PC-3 (cell line): ENCODE measurements at places on chromosomes 6 and 20.

DNA sequence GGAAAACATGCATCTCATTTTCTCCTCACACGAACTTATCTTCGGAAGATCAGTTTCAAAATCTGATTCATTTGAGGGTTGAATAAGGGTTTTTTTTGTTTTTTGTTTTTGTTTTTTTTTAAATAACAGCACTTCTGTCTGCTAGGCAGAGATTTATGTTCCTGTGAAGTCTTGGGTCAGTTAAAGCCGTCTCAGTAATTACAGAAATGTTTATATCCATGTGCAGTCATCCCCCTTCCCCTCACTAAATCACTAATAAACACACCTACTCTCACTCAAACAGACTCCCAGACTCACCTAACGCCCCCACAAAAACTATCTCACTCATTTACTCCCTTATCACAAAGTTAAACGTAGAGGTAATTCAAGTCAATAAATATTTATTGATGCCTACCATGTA is 214.2 kb upstream of the SUPT3H start:
- DNase-seq, result no peak

DNA sequence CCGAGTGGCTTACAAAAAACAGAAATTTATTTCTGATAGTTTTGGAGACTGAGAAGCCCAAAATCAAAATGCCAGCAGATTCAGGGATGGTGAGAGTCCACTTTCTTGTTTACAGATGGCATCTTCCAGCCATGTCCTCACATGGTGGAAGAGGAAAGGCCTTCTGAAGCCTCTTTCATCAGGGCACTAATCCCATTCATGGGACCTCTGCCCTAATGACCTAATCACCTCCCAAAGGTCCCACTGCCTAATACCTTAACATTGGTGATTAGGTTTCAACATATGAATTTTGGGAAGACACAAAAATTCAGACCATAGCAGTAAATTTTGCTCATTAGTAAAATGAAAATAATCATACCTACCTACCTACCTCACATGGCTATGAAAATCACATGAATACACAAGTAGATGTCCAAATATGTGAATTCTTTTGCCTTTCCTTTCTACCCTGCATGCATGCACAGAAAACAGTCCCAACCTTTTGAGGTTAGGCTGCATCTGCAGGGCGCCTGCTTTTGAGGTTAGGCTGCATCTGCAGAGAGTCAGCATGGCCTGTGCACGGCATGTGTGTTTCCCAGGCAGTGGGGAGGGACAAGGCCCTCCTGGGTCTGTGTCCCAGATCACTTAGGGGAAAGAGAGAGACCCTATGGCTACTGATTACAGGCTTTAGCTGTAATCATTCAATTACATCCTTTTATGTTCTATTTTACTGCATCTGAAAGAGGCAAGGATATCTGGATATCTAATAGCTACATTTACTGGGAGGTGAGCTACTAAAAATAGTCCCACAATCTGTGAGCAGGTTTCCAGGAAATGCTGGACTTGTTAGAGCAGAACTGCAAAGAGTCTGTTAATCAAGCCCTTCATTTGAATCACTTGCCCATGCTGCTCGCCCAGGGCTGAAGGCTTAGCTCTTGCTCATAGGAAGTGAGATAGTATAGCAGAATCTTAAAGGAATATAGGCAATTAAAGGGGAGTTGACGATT is 497.7 kb upstream of the MARCKS start:
- peak; percentile 68 for DNase-seq

- peak; percentile 51 for DNase-seq
Measured at GRCh38 chr6:75532521-75532920, 38.9 kb upstream of the FILIP1 start.

DNA sequence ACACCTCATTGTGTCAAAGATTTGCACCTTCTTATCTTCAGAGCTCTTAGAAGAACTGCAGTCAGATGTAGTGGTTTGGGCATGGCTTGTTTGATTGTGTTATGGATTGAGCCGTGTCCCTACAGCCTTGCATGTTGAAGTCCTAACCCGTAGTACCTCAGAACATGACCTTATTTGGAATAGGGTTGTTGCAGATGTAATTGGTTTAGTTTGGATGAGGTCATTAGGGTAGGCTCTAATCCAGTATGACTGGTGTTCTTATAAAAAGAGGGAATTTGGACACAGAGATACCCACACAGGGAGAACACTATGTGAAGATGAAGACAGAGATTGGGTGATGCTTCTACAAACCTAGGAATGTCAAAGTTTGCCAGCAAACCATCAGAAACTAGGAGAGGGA is 35.4 kb upstream of the PHACTR2 start:
- DNase-seq, result no peak

- DNase-seq, result no peak
Measured at GRCh38 chr20:34163307-34163706, 51.3 kb upstream of the EIF2S2 start.

- DNase-seq, result peak; percentile 76
Measured at GRCh38 chr6:164322533-164322932, 908.0 kb downstream of the QKI start.

DNA sequence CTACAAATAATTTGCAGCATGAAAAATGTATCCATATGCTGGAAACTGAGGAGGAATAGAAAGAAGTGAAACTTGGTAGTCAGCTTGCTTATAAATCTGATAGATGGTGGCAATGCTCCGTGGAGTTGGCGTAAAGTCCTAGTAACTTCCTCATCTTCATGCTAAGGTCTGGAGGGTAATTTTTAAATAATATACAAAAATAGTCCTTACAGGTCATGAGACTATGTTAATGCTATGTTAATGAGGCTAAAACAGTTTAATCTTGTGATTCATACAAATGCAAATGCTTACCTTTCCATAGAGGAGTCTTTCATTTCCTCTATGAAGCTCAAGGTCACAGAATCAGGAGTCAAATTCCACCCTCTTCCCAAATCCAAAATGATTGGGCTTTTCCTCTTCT is 9.4 kb upstream of the CRIP3 start:
- DNase-seq, result no peak

DNA sequence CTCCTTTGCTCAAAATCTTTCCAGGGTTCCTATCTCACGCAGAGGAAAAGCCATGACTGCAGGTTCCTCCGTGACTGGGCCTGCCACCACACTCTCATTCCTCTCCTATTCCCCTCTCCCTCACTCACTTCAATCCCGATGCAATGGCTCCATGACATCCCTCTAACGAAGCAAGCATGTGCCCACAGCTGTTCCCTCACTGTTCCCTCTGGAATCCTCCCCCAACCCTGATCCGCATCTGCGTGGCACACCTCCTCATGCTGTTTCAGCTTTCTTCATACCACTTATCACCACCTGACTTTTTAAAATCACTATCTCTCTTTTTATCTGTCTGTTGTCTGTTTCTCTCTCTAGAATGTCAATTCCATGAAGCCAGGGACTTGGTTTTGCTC is 25.5 kb downstream of the ANGPT4 start:
- no peak for DNase-seq

GRCh38 chr6:106300944-106301343 is 24.6 kb downstream of the ATG5 start:
- DNase-seq, result peak; percentile 59

DNA sequence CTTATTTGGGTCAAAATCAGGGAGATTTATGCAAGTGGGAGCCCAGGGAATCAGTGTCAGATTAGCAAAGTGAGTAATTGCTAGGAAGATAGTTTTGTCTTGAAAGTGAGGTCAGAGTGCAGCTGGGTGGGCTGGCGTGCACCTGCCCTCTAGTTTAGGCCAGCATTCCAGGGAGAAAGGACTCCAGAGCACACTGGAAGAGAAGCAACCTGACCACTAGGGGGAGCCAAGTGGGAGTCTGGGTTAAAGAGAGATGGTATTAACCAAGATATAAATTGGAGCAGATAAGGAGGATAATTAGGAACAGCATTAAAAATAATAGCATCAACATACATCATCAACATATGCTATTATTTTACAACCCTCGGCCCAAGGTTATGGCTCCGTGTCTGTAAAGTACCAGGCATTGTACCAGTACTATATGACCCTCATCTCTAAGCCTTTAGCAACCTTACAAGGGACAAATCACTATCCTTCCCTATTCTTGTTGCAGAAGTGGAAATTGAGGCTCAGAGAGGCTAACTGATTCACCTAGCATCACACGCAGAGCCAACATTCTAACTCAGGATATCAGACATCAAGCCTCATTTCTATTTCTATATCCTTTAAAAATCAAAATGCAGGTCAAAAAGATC is 57.8 kb downstream of the SLC2A10 start:
- DNase-seq, result peak; percentile 81

DNA sequence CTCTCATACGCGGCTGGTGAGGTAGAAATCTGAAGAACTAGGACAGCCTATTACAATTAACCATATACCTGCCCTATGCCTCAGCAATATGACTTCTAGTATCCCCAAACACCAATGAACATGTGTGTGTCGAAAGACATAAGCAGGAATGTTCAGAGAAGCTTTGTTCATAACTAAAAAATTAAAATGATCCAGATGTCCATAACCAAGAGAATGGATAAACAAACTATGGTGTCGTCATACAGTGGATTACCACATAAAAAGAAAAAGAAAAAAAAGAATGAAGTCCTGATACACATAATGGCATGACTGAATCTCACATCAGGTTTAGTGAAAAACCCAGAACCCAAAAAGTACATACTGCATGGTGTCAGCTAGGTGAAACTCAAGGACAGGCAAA is 73.9 kb downstream of the MDN1 start:
- DNase-seq, result no peak

DNA sequence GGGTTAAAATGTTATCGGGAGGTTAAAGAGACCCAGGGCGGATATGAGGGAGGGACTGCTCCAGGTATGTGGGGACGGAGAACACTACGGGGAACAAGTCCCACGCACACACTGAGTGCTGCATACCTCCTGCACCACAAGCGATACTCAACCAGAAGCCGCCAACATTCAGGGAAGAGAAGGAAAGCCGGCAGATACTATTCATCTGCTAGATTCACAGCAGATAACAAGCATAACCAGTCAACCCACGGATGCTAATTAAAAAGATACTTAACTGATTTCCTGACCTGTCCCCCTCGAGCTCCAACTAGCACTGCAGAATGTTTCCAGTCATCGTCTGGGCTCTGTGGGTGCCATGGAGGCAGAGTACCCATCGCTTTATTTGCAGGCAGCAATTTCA is 45.1 kb upstream of the RPS6KA2 start:
- DNase-seq, result no peak

DNA sequence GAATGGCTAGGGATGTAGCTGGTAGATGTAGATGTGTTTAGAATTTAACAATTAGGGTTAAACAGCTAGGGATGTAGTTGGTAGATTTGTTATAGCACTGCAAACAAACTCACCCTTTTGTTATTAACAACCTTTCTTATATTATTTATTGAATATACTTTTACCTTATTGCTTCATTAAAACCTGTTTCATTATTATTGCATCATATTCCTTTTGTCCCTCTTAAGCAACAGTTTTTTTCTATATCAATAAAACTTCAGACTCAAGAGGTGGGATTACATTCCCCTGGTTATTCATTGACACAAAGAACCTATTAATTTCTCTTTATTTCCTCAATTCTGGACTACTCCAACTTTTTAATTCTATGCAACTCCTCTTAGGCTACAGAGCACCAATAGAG is 661.2 kb downstream of the EYS start:
- DNase-seq, result no peak

DNA sequence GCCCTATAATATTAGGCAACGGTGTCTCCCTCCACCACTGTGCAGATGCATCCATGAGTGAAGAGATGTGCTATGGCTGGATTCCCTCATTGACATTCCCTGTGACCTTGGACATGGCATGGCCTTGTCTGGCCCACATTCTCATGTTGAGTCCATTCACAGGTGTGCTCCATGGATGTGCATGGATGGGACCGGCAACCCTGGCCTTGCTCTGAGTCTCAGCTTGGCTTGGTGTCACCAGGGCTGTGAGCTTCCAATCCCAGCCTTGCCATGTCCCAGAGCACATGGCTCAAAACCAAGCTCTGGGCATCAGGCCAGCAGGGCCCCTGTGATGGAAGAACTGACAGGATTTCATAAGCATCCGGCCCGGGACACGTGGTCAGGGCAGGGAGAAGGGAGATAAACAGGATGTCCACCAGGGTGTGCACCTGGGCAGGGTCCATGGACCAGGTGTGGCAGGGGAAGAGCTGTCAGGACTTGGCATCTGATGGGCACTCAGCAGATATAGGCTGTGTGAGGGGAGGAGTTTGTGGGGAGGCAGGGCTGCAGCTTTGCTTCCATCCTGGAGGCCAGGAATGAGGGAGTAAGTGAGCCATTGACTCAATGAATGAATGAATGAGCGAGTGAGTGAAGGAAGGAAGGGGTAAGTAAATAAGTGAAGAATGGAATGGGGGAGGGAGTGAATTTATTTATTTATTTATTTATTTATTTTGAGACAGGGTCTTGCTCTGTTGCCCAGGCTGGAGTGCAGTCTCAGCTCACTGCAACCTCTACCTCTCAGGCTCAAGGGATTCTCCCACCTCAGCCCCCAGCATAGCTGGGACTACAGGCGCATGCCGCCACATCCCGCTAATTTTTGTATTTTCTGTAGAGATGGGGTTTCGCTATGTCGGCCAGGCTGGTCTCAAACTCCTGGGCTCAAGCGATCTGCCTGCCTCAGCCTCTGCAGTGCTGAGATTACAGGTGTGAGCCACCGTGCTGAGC is 15.7 kb downstream of the NRSN2 start:
- peak; percentile 99 for DNase-seq

DNA sequence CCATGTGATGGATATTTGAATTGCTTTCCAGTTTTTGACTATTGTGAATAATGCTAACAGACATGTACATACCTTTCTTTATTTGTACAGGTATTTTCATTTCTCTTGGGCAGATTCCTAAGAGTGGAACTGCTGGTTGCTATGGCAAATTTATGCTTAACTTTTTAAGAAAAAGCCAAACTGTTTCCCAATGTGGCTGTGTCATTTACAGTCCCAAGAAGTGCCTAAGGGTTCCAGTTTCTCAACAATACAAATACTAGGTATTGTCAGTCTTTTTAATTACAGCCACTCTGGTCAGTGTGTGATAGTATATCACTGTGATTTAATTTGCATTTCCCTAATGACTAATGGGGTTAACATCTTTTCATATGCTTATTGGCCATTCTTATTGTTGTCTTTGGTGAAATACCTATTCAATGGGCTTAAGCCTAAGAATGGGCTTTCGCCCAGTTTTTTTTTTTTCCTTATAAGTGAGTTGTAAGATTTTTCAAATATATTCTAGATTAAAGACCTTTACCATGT is 10.3 kb downstream of the REPS1 start:
- DNase-seq, result no peak

DNA sequence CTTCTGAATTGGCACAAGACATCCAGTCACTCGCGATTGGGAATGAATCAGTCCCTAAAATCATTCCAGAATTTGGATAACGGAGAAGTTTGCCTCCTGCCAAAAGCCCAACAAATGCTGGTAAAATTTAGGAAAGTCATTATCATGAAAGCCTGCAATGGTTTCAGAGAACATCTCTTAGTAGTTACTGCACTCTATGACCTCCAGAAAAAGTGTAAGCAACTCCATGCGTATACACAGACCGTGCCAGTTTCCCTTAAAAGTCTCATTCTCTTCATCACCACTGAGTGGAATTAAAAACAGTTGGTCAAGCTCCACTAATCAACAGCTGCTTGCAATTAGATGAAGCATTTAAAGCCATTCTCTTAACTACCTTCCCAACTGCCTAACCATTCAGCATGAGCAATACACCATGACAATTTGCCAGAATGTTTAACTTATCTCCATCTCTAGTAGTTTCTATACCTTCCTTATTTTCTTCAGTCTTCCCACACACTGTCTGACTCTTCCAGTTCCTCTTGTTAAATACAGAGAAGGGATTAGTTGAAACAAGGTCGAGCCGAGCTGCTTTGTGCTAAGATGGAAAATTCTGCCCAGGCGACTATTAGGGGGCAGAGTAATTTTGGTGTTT is 183.6 kb upstream of the PRDM1 start:
- no peak for DNase-seq

- no peak for DNase-seq
Measured at GRCh38 chr6:1227600-1227934, 84.3 kb upstream of the FOXQ1 start.

GRCh38 chr6:13698715-13699114 is 12.9 kb downstream of the RANBP9 start:
- DNase-seq, result no peak
